Tibial artery (tissue), 4 donors: ENCODE measurements at places on chromosomes 16 and 17.

GRCh38 chr17:40553694-40554534 lies 11.4 kb downstream of the CCR7 start:
- peak; percentile 87 for DNase-seq

DNA sequence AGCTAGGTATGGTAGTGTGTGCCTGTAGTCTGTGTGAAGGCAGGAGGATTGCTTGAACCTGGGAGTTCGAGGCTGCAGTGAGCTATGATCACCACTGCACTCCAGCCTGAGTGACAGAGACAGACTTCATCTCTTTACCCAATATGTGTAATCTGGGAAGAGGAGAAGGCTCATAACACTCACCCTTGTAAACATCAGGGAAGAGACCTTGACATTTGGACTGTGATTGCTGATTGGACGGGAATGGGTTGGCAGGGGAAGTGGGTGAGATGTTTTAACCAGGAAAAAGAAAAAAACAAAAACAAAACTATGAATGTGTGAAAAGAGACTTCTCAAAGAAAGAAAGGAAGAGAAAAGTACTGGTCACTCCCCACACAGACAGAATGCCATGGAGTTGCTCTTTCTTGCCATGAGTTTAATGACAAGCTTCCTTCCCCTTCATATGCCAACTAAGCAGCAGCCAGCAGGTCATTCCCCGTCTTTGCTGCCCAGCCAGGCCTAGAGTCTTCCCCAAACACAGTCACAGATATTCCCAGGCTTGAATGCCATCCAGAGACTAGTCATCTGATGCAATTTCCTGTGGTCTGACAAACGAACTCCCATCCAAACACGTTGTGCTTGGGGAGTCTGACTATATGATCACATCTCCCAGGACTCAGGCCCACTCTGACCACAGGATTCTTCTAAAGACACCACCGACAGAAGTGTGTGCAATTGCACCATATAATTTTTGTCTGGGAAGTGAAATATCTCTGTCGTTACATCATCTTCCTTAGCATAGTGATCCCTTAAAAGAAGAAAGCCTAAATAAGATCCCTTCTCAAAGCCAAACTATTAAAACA lies 3.6 kb upstream of the XAF1 start:
- peak; percentile 81 for DNase-seq

DNA sequence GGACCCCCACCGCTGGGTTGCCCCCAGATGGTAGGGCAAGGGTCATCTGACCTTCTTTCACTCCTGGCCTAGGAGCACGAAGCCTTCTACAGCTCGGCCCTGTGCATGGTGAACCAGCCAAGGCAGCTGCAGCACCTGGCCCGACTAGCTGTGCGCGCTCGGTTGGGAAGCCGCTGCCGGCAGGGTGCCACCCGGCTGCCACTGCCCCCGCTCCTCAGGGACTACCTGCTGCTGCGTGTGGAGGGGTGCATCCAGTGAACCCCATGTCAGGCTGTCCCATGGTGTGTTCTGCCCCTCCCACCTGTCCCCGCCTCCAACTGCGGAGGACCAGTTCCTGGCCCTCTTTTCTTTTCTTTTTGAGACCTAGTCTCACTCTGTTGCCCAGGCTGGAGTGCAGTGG lies 7.6 kb downstream of the ASB16 start:
- DNase-seq, result no peak

- no peak for DNase-seq
Measured at GRCh38 chr17:77216486-77216885, 75.7 kb downstream of the SEC14L1 start.
